GM13977 (cell line): ENCODE measurements at places on chromosomes 4 and X.

GRCh38 chr4:152607178-152607577 lies 71.3 kb upstream of the FBXW7 start:
- DNase-seq: no peak

DNA sequence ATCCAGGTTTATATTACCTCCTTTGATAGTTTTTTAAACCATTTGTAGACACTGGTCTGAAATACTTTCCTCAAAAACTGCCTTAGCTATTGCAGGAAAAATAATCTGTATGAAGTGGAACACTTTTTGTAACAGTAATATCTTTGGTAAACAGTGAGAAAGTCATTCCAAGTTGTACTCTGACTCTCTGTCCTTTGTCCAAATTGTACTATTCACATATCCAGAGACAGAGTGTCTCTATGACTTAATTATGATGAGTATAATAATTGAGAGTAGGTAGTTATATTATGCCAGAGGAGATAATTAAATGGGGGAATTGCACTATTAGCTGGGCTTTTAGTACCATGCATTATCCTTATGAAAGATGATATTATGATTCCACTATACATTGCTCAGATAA lies 112.6 kb upstream of the LCORL start:
- no peak for DNase-seq

DNA sequence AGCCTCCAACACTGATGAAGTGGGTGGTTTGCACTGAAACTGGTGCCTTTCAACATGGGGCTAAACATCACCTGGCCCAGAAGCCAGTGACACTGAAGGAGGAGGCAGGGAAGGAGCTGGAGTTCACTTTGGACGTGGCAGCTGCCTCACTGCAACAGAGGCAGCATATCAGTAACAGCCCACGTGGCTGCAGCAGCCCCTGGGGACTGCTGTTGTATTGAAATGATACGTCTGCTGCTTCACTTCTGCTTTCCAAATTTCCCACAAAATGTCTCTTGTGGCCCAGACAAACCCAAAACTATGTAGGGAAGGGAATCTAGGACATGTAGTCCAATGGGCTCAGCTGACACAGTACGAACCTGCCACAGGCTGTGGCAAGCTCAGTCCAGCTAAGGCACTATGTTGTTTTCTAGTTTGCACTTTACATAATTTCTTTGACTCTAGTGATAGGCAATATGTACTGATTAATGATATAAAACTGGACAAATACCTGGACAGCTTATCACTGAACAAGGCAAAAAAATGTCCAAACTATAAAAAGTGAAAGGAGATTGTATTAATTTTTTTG lies 84.7 kb upstream of the RAPGEF2 start:
- peak; percentile 48 for DNase-seq

DNA sequence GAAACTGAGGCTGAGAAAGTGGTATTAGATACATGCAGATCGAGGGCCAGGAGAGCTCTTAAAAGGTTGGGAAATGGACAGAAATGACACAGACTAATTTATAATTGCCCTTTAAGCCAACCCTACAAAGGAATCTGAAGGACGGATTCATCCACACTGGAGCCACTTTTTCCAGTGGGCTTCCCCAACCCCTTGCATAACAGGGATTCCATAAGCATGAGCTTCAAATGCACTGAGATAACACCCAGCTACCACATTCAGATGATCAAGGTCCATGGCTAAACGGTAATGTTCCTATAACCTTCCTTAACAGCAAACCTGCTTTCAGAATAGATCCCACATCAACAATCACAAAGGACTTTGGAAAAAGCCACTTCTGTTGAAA lies 34.2 kb downstream of the PLAC1 start:
- DNase-seq: no peak

DNA sequence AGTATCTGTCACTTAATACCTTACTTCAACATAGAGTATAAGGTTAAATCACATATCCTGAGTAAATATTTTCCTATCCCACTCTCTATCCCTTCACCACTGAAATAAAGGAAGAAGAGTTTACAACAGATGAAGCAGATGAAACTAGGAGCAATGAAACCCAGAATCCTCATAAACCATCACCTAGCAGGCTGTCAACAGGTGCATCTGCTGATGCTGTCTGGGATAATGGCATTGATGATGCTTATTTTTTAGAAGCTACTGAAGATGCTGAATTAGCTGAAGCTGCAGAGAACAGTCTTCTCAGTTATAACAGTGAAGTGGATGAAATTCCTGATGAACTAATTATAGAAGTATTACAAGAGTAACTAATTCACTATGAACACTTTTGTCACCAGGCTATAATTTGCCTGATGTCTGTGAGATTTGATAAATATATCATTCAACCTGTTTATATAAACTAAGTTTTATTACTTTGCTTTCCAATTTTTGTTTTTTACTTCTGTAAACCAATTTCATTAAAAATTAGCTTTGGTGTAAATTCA lies 39.4 kb downstream of the CENPU start:
- DNase-seq: no peak

DNA sequence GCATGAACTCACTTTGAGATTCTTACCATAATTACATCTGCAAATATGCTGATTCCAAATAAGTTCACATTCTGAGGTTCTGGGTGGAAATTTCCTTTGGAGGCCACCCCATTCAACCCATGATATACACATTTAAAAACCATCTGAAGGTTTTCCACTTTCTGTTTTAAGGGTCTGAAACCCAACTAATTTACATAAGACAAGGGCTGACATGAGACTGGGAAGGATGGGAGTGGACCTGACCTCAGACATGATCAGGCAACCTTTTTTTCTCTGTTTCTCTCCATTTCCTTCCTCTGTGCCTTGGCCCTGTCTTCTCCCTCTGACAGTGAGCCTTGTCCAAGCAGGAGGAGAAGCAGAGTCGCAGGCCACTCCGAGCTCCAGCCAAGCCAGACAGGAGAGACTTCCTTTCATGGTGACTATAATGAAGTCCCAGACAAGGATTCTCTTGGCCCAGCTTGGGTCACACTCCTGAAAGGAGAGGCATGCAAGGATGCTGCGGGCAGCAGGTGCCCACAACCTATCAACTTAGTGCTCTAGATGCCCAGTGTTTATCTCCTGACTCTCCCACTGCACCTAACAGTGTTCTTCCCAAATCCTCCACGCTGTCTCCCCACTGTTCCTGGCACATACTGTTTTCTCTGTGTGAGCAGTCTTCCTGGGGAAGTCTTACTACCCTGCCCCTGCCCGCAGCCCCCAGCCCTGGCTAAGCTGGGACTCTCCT lies 39.9 kb downstream of the MSX1 start:
- no peak for DNase-seq

- DNase-seq: no peak
Measured at GRCh38 chr4:70833675-70834074, 6.0 kb downstream of the GRSF1 start.

DNA sequence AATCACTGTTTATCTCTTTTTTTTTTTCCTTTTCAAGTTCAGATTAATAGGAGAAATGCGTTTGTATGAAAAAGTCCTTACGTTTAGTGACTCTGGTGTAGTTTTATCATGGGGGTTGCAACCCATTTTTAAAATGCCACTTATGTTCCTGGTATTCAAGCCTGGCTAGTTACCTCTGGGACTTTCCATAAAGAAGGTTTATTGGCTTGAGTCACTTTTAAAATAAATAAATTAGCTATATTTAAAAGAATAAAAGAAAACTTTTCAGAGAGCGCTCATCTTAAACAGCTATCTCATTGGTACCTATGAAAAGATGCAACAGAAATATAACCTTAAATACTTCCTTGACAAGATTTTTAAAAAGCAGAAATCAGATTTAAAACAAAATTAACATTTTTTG lies 275.0 kb upstream of the IL1RAPL1 start:
- DNase-seq: no peak

GRCh38 chr4:67332627-67333026 lies 212.7 kb downstream of the CENPC start:
- no peak for DNase-seq

DNA sequence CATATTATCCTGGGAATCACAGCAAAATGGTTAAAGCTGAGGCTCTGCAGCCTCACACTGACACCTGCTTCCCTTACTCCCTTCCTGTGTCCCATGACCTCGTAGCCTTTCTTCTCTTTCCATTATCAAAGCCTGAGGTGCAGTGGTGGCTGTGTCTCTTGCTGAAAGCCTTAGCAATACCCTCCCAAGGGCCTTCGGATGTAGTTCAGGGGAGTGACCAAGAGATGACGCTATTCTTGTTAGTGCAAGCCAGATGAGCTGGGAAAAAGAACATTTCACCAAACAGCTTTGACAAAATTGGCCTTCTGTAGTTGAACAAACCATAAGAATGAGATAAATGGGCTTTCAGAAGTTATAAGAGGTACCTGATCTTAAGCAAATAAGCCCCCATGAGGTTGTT lies 31.6 kb downstream of the SMIM10L2A start:
- no peak for DNase-seq

DNA sequence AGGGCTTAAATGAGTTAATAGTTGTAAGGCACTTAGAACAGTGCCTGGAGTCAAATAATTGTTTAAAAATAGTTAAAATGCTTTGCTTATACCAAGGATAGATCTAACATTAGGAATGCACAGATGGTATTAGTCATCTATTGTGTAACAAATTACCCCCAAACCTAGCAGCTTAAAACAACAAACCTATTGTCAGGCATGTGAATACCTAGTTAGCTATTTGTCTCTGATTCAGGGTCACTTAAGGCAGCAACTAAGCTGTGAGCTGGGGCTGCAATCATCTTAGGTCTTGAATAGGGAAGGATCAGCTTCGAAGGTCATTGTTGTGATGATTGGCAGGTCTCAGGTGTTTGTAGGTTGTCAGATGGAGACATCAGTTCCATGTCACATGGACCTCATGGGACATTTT lies 42.4 kb upstream of the AGA start:
- no peak for DNase-seq

- no peak for DNase-seq
Measured at GRCh38 chr4:66926687-66927086, 618.6 kb downstream of the CENPC start.

DNA sequence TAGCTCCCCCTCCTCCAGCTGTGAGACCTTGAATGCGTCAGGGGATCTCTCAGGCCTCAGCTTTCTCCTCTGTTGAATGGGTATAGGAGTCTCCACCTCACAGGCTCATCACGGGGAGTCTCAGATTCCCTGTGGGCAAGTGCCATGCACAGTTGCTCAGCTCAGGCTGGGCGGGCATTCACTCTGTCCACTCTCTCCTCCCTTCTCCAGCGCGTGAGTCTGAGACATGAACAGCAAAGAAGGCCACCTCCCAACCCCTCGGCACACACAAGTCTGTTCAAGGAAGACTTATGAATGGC lies 60.0 kb downstream of the HTRA3 start:
- DNase-seq: no peak

GRCh38 chr4:24754571-24754970 lies 40.8 kb upstream of the SOD3 start:
- no peak for DNase-seq
